RWPE1 (cell line): ENCODE measurements at places on chromosomes 7 and 10.

DNA sequence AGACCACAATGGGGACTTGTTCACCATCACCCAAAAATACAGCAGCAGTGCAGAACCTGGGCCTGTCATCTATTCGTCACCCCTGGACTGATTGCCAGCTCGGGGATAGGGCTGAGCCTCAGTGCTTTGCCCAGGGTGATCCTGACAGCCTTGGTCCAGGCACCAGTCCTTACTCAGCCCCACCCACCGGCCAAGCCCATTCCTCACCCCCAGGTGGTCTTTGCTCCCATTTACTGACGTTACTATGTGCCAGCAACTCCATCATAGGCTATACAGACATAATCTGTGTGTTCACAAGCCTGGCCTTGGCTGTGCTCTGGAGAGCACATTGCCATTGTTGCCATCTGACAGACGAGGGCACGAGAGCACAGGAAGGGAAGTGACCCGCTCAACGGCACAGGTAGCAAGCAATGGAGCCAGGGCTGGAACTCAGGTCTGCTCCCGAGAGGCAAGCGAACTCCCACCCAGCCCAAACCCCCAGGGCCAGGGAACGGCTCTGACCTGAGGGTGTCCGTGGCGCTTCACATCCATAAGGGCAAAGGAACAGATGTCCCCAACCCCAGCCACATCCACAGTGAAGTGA is 6.8 kb downstream of the ATG9B start:
- no peak for DNase-seq

- DNase-seq = no peak
These were observed 4.8 kb upstream of the AOC1 start for GRCh38 chr7:150847536-150847935.

DNA sequence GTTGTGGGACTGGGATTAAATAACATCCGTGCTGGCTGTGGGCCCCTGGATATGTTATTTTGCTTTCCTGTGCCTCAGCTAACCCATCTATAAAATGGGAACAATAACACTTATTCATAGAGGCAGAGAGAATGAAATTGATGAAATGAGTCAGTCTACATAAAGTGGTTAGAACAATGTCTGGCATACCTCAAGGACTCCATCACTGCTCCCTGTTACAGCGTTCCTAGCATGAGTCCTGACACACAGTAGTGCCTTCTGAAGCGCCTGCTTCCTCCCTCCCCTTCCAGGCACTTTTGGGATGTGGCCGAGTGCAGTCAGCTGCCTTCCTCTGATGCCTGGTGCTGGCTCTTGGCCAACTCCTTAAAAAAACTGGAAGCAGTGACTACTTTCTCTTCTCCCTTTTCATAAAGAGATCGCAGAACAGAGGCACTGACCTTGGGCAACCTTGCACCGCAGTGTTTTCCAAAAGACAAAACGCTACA is 108.4 kb upstream of the ZMIZ1 start:
- peak; percentile 73 for DNase-seq

DNA sequence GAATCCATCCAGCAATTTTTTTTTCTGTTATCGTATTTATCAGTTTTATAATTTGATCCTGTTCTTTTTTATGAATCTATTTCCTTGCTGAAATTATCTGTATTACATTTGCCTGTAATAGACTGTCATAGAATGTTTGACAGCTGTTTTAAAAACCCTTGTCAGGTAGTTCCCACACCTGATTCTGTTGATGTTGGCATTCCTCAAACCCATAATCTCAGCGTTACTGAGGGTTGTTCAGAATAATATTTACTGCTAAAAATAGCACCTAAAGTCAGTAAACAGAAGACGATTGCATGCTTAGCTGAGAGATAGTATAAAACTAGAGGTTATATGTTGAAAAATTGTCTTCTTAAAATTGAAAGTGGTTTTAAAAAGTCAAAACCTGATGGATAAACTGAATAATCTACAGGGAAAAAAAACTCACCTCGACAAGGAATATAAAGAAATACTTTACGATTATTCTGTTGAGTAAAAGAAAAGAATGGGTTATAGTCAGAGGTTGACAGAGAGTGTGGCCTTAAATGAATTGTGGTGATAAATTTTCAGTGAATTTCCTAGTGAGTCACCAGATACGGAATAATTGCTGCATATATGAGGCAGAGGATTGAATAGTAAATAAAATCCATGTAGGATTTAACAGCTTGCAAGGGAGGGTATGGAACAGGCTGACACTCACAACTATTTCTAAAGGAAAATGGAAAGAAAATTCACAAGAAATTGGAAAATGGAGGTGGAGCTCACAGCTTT is 824.1 kb upstream of the IGFBP3 start:
- no peak for DNase-seq

DNA sequence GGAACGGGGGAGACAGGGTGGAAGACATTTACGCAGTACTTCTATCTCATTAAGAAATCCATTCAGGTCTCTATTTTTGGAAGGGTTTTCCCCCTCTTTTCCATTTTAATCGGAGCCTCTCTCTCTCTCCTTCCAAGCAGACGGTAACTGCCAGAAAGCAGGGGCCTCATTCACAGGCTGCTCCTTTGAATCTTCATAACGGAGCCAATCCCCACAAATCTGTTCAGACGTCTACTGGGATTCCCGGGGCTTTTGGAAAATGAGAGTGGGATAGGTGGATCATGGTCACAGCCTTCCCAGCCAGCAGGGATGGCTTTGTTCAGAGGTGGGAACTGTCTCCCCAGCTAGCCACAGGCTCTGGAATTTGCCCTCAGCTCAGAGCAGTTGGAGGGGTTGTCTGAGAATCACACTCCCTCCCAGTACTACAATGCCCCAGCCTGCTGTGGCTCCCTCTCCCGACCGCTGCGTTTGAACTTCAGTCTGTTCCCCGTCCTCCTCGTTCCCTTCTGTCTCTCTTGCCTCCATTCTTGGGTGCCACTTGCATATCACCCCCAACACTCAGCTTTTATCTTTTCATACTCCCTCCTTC is 413.6 kb downstream of the PLXNA4 start:
- no peak for DNase-seq
